ENCODE measurements at places on chromosomes 1 and 21.

DNA sequence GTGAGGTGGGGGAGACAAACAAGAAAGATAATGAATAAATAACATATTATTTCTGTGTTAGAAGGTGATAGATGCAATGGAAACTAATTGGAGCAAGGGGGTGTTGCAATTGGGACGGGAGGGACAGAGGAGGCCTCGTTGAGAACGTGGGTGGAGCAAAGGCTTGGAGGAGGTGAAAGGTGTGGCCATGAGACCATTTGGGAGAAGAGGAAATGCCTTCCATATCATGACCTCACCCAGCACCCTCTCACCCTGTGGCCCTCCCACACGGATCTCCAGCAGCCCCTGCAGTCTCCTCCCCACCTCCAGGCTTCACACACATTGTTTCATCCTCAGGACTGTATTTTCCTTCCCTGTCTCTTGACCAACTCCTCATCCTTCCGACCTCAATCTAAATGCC is 85.3 kb upstream of the ARHGAP29 start:
- no peak for DNase-seq

- DNase-seq: peak; percentile 46
Measured at GRCh38 chr1:11550664-11551283, 71.8 kb downstream of the DISP3 start.

- DNase-seq: no peak
Measured at GRCh38 chr1:208951908-208952307, 631.6 kb upstream of the CAMK1G start.

DNA sequence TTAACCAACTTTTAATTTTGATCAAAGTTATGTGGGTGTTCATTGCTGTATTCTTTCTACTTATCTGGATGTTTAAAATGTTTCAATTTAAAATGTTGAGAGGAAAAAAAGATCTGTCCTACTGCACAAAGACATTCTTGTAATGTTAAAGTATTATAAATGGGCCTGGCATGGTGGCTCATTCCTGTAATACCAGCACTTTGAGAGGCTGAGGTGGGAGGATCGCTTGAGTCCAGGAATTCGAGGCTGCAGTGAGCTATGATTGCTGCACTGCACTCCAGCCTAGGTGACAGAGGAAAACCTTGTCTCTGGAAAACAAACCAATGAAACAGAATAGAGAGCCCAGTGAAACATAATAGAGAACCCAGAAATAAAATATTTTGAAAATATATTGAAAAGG is 65.5 kb upstream of the LRRC8B start:
- no peak for DNase-seq

DNA sequence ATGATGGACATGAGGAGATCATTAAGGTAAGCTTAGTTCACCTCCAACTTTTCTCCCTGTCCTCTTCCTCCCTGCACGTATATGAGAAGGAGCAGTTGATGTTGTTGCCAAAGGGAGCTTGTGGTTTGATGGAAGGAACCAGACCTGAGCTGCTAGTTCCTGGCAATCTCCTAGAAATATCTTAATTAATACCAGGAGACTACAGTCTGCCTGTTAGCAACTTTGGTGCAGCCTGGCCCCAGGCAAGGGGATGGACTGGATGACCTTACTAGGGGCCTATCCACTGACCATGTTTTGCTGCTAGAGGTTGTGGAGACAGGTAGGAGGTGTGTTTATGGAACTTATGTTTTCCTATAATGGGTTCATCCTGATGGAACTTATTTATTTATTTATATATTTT is 22.6 kb downstream of the TUFT1 start:
- DNase-seq: no peak

GRCh38 chr1:76615253-76616035 is 251.8 kb upstream of the ST6GALNAC5 start:
- DNase-seq: no peak

DNA sequence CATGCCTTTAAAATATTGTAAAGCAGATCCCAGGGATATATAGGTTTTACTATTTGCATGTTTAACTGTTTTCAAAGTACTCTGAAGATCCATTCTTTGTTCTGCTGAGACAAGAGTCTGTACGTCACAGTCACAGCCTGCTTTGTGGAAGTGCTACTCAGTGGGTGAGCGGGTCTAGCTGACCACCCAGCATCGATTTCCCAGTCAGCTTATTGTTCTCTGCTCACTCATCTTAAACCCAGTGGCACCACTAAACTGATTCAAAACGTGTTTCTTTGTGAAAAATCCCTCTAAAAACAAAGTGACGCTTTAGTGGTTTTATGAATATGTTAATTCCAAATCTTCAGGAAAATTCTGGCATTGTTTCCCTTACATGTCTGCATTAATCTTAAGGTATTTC is 12.4 kb downstream of the PLPP3 start:
- DNase-seq: no peak

- no peak for DNase-seq
Measured at GRCh38 chr1:56838759-56839158, 15.8 kb upstream of the C8A start.

DNA sequence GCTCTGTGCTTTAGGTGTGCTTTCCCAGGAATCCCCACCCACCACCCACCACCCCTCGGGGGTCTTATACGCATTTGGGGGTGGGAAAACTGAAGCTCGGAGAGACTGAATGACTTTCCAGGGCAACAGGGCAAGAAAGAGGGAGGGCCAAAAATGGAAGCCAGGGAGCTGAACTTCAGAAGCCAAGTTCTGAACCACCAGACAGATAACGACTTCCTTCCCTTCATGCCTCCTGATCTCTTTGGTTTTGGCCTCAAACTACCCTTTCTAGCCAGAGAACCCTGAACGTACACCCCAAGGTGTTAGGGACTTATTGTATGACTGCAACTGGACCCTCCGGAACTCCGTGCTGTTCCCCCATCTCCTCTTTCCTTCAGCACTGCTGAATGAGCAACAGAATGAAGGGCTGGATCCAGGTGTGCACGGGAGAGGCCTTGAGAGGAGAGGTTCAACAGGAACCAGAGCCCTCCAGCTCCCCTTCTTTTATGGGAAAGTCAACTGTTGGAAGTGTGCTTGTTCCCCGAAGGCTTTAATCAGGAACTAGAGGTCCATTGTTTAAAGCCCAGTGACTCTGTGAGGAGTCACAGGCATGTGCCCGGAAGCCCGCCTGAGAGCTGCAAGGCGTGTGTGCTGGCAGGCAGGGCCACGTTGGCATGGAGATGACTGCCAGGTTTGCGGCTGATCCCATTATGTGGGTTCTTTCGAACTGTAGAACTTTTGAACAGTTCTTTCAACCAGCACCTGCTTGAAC is 3.1 kb downstream of the BACE2 start:
- no peak for DNase-seq

GRCh38 chr21:25383545-25383944 is 223.7 kb downstream of the MRPL39 start:
- no peak for DNase-seq

DNA sequence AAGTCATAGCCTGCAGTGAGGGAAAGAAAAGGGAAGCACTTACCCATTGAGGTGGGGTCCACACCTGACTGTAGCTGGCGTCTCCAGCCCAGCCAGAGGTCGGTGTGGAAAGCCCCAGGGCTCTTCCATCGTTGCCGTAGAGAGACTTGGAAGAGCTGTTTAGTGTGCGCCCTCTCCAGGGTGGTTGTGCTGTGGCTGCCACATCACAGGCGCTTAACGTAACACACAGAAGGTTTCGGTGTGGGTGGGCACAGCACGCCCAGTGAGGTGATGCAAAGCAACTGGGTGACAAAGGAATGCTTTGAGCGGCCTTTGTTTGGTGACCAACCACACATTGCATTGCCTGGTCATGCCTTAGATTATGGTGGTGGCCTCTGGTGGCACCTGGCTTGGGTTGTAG is 36.8 kb upstream of the KIF1B start:
- no peak for DNase-seq

DNA sequence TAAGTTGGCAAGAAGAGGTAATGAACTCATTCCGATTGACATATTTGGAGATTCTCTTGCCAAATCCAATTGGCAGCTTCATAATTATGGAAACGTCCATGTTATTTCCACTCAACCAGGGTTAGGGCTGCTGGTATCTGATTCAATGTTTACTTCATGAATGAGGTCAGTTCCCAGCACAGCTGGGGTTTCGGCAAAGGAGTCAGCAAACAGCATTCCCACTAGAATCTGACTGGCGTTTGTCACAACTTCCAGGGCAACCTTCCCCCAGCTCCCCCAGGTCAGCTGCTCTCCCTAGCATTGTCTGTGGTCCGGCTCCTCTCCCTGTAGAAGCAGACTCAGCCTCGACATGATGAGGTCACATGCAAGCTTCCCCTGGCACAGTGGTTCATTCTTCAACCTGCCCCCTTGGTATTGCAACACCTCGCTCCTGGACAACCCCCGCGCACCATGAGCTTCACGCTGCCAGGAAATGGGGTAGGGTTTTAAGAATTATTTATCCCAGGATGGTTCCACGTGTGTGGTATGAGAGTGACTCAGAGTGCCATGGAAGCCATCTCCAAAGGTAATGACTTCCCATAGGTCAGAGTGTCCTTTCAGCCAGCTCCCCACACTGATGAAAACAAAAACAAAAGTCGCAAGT is 100.7 kb upstream of the SLC25A33 start:
- no peak for DNase-seq

GRCh38 chr1:226632169-226632879 is 83.8 kb downstream of the STUM start:
- no peak for DNase-seq

- DNase-seq: no peak
Measured at GRCh38 chr1:3462356-3463012, 8.0 kb downstream of the ARHGEF16 start.

DNA sequence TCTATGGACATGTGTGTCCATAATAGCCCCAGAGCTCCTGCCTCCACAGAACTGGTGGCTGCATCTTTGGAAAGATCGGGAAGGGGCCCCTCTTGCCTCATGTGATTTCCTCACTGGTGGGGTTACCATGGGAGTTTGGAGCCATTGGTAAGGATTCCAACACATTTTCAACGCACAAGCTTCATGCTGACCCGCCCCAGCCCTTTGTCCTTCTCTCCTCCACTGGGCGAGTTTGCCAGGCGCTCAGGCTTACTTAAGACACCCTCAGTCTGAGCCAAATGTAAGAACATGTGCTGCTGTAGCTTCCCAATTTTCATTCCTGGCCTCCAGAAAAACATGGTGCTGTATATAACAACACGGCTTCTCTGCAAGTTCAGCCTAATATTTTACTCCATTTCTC is 72.4 kb downstream of the ATP5PO start:
- no peak for DNase-seq

DNA sequence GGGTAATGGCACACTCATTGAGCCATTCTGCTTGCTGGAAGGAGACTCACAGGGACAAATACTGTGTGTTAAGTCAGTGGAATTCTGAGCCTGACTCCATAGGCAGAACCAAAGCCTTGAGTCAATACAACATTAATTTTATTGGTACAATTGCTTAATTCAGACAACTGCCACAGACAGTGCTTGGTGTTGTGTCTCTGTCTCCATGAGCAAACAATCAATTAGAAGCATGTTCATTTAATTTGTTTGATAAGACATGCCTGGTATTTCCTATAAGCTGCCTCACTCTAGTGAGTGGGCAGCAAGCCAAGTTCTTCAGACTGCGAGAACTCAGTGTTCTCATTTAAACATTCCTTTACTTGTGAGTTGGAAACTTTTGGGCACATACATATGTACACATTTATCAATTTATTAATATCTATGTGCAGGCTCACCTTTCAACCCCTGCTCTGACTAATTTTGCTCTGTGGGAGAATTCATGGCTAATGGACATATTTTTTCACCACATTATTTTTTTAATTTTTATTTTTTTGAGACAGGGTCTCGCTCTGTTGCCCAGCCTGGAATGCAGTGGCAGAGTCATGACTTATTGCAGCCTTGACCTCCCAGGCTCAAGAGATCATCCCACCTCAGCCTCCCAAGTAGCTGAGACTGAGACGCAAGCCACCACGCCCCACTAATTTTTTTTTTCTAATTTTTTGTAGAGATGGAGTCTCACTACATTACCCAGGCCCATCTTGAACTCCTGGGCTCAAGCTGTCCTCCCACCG is 4.5 kb upstream of the SRSF10 start:
- DNase-seq: no peak

- peak; percentile 87 for DNase-seq
Measured at GRCh38 chr21:35051287-35051818, 2.3 kb upstream of the RUNX1 start.

DNA sequence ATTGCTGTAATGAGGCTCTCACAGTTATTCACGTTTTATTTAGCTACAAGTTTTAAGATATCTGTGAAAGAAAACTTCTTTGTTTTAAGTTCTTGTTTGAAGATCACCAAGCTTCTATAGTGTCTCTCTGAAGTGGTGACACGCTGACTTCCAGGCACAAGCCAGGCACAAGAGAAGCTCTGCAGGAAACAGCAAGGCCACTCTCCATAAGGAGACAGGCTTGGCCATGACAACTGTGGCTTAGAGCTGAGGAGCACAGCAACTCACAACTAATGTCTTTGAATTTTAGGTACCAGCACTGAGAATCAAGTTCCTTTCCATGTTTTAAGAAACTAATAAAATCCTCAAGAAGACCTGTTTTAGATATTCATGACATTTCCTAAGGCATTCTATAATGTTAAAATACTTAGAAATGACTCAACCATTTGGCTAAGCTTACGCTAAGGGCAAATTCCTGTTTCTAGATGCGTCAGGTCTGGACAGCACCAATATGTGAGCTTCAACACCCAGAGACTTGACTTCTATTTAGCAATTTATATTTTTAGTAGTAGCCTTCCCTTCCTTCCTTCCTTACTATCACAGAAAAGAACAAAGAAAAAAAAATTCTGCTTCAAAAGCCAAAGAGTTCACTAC is 40.2 kb downstream of the APP start:
- DNase-seq: no peak

GRCh38 chr1:2921970-2922686 is 99.1 kb upstream of the ACTRT2 start:
- peak; percentile 27 for DNase-seq

GRCh38 chr1:17198476-17199258 is 6.3 kb upstream of the PADI1 start:
- DNase-seq: no peak

DNA sequence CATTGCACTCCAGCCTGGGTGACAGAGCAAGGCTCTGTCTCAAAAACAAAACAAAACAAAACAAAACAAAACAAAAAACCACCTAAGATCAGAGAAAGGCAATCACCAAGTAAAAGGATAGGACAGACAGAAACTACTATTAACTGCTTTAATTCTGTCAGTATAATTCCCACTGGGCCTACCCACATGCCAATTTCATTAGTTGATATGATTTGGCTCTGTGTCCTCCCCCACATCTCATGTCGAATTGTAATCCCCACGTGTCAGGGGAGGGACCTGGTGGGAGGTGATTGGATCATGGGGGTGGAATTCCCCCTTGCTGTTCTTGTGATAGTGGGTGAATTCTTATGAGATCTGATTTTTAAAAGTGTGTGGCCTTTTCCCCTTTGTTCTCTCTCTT is 27.2 kb upstream of the CAPZB start:
- DNase-seq: no peak

DNA sequence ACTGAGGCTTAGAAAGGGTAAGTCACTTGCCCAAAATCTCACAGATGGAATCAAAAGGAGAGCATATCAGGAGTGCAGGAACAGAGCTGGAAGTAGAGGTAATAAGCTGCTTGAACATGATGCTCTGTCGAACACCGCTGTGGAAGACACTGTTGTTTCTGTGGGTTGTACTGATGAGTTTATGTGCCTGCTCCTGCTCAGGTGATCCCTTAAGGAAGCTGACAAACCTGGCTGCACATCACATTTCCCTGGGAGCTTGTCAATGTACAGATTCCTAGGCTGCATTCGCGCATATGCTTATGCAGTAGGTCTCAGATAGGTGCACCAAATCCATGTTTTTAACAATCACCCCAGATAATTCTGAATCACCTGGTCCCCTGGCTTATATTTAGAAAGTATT is 79.7 kb downstream of the ZNF326 start:
- no peak for DNase-seq
